ENCODE measurements at places on chromosomes 6 and 20.
A peak's percentile ranks its signal among the peaks of the same experiment; 100 is the strongest.

DNA sequence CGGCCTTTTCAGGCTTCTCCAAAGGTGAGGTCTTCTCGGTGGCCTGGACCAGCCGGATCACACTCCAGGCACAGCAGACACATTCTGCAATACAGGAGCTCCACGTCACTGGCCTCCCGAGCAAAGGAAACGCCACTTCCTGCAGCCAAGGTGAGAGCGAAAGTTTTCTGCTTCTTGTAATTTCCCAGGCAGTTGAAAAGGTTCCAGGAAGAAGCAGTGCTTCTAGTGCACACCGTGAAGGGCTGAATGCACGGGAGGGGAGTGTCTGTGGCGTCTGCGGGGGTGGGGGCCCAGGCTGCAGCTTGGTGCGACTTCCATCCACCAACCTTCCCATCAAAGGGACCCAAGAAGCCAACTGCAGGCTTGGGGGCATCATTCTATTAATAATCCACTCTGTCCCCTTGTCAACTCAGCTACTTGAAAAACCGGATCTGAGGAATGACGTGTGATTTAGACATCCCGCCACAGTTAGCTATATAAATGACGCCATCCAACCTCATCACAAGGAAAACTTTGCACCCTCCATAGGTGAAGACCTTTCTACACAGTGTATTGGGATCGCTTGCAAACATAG, 61.1 kb downstream of the NFATC2 start:
- no peak for DNase-seq

- no peak for DNase-seq
Measured at GRCh38 chr6:94217836-94218235, 798.5 kb upstream of the EPHA7 start.

GRCh38 chr20:327186-328026, 2.1 kb downstream of the SOX12 start:
- DNase-seq, result peak; percentile 82

DNA sequence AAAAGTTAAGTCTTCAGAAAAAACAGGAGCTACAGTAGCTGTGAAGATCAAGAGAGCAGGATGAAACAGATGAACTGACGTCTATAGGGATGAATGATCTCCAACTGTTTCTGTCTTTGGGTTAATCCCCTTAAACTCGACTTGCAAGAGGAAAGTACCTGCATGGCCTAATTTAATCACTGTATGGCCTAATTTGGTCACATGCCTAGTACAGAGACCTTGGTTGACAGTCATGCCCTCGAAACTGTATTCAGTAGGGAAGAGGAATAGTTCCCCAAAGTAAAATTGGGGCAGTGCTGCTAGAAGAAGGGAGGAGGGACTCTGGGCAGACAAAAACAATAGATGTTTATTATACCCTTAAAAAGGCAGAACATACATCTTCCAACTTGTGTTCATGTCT, 10.0 kb upstream of the SMAP1 start:
- DNase-seq, result no peak

DNA sequence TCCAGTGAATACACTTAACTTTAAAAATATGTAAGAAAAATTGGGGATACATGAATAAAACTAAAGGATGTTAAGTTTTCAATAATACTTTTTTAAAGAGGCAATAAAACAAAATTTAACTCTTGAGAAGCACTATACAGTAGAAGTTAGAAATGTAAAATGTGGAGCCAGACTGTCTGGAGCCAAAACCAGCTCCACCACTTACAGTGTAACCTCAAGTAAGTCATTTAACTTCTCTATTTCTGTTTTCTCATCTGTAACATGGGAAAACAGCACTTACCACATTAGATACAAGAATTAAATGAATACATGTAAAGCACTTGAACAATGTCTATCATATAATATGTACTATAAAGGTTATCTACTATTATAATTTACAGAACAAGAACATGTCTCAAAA, 6.7 kb downstream of the ATG5 start:
- DNase-seq, result no peak

- DNase-seq, result no peak
Measured at GRCh38 chr6:15404685-15404980, 158.8 kb downstream of the JARID2 start.

DNA sequence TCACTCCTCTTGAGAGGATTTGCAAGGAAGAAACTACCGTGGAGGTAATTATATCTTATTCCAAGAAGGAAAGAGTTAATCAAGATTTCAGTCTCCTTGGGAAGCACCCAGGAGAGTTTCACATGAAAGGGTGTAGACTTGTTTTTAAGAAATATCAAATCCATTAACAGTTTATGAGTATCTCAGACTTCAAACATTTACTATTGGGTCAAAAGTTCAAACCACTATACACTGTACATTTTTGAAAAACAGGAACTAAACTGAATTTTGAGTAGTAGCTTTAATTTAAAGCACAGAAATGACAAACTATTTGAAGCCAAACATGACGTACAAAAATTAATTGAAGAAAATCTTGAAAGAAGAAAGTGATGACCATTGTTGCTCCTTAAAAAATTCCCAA, 164.0 kb downstream of the FOXC1 start:
- no peak for DNase-seq

DNA sequence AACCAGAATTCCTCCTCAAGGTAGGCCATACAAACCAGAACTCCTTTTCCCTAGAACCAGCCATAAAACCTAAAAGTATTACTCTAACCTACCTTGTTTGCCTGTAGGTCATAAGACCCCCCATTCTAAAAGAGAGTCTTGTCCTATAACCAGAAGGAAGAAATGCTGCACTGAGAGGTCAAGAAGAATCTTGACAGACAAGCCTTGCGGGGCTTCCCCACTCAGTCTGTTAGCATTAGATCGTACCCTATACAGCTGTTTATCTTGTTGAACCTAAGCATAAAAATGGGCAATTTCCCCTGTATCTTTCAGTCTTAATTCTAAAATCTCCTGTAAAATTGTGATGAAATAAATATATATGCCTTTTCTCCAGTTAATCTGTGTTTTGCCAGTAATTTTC, 52.3 kb upstream of the HFE start:
- DNase-seq, result no peak
